ENCODE measurements at places on chromosomes 12 and 14.

DNA sequence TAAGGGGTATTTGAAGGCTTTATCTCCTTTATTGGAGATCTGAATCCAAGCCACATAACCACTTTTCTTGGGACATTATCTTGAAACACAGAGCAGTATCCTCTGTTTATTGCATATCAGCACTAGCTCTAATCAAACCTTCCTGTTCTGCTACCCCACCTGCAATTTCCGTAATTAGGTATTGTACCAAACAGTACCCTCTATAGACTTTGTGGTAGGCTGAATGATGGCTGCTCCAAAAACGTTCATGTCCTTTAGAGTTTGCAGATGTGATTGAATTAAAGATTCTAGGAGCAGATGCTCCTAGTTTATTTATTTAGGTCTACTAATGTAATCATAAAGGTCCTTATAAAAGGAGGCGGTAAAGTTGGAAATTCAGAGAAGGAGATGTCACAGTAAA is 573.0 kb upstream of the ATXN7L3B start:
- no peak for DNase-seq

DNA sequence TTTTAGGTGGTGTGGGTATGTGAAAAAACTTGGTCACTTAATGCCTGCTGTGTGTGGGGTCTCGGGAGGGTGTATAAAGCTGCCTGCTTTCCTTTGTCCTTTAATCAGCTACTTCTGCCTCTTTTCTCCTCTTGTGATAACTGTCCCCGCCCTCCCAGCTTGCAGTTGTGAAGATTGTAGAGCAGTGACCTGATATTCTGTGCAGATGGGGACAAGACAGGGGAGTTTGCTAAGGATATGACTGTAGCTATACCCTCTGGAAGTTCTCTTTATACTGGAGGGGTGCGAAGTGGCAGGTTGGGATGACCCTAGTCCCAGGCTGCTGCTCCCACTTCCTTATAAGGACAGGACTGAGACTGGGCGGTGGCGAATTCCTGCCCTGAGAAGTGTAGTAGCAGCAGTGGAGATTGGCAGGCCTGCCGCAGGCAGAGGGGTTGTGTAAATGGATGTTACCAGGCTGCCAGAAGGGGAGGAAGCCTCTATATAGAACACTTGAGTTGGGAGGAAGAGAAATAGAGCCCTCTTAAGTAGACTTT is 835 bp downstream of the MYL6 start:
- peak; percentile 26 for DNase-seq

GRCh38 chr14:95683793-95684192 is 2.4 kb upstream of the TCL1B start:
- DNase-seq: no peak

- no peak for DNase-seq
These were observed 126.0 kb upstream of the ATF7IP start for GRCh38 chr12:14239350-14239934.

DNA sequence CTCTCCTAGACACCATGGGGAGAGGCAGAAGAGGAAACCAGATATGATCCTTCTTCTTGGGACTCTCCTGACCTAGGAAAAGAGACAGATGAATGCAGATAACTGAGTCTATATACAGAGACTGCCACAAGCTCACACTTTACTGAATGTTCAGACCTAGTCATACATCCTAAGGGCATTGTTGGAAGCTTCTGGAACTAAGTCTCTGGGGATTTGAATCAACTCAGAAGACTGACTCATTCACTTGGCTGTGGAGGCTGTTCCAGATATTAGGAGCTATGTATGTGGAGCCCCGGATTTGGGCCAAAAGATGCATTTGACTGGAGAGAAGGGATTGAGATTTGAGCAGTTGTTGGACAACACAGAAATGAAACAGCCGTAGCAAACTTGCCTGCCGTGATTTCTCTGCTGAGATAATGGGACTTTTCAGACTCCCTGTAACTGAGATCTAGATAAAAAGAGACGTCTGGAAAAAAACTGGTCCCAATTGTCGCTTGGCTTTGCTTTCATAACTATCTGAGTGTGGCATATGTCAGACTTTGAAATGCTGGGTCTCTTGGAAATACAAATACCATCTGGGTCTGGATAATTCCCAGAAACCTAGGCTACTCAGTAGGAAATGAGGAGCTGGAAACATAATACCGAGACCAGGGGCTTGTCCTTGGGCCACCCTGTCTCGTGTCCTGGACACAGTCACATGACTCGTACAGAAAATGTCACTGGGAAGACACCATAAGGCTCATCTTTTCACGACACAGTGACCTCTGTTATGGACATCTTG is 396.8 kb downstream of the NUAK1 start:
- no peak for DNase-seq

DNA sequence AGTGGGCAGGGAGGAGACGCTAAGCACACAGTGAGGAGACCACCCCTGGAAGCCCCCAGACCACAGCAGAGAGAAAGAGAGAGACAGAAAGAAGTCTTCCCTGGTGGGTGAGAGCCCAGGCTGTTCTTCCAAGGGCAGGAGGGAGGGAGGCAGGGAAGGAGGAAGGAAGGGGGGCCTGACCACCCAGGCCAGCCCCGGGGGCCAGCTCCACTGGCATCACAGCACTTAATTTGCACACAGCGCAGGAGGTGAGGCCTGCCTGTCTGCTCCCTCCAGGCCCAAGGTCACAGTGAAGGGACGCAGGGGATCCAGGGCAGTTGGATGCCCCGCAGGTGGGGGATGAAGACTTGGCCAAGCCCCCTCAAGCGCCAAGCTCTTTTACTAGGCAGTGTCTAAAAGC is 141.9 kb upstream of the C14orf180 start:
- no peak for DNase-seq

GRCh38 chr14:82113710-82114109 is 580.1 kb upstream of the SEL1L start:
- no peak for DNase-seq

GRCh38 chr12:39736406-39736805 is 116.8 kb upstream of the ABCD2 start:
- DNase-seq: no peak

GRCh38 chr12:51938726-51939125 is 12.8 kb upstream of the ACVR1B start:
- no peak for DNase-seq

- DNase-seq: no peak
These were observed 350.1 kb downstream of the CCDC91 start for GRCh38 chr12:28540324-28540714.

DNA sequence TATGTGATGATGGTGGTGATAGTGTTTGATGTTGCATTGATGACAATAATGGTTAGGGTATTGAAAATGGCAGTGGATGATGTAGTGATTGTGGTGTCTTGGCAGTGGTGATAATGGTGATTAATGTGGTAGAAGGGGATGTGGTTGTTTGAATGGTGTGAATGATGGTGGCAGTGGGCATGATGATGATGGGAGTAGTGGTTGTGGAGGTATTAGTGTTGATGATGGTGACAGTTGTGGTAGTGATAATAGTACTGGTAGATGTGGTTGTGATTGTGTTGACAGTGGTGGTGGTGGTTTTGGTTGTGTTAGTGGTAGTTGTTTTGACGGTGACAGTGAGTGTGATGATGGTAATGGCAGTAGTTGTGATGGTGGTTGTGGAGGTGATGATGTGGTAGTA is 1049.0 kb downstream of the VRK1 start:
- DNase-seq: no peak

DNA sequence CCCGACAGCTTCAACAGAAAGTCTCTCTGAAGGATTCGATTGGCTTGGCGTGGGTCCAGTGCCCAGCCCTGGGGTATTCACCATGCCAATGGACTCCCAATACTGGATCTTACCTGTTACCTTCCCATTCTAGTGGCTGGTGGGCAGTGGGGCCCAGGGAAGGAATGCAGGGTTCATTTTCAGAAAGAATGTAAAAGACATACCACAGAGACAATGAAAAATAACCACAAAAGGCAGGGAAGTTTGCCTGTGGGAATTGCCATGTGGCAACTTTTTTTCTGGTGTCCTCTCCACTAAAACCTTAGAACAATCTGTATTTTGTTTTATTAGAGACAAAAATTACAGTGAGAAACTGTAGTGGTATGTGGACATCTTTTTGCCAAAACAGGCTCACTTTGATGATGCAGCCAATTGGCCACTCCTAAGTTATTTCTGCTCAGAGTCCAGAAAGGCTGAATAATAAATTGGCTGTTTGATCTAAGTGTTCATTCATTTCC is 55.2 kb downstream of the PTGER2 start:
- no peak for DNase-seq

Measured in urinary bladder (tissue), 4 donors.